ENCODE measurements at places on chromosomes 5 and 9.

DNA sequence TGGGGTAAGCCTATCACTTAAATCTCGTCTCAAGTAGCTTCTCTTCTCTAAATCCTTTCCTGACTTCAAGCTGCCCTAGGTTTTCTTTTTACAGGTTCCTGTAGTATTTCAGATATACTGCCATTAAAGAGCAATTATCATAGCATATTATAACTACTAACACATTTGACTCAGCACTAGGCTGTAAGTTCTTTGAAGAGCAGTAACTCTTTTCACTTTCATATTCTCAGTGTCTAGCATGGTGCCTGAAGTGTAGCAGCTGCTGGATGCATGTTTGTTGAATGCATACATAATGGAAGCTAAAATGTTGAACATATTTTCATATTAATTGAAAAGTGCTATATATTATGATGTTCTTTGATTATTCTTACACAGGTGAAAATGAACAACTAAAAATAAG lies 22.5 kb downstream of the CCDC152 start:
- no peak for DNase-seq

DNA sequence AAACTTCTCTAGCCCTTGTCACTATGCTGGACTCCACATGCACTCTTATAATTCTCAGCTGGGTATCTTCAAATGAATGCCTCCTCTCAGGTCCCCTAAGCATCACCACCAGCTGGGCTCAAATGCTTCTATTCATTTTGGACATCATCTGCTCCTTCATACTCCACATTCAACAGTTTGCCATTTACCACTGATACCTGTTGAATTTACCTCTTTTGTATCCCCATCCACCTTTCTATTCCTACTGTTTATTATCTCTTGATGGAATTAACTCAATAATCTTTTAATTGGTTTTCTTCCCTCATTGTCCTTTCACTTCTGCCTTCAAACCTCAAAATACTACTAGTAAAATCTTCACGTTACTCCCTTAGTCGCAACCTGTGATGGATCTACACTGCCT lies 14.5 kb downstream of the RANBP6 start:
- DNase-seq: no peak

- DNase-seq: no peak
Observed at GRCh38 chr5:148996270-148996669, 66.6 kb downstream of the SH3TC2 start.

DNA sequence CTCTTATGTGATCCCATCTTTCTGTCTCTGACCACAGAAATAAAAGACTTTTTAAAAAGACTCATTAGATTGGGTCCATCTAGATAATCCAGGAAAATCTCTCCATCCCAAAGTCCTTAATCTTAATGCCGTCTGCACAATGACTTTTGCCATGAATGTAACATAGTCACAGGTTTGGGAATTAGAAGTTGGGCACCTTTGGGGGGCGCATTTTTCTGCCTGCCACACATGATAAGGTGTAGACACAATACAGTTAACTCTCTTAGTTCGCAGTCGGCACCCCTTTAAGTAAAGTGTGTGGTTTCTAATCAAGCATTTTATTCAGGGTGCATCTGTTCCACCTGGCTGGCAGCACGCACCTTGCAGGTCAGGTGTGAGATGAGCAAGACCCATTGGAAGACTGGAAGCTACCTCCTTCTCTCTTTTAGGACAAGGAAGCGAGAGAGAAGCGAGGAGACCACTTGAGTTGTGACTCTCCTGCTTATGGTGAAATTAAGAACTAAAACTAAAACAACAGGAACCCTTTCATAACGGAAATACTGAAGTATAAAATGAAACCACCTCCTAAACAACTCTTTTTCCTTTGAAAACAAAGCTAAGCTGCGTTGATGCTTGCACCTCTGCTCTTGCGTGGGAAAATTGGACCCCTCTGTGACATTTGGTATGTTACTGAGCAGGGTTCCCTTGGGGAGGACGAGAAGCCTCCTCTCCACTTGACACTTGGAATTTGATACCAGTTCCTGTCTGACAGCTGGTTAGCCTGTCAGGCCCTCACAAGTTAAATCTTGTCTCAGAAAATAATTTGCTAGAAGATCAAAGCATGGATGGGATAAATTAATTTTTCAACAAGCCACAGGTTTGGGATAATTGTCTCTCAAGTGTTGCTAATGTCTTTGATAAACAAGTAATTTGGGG lies 304.6 kb upstream of the DMRT1 start:
- DNase-seq: no peak

GRCh38 chr5:179333796-179334761 lies 11.2 kb downstream of the ADAMTS2 start:
- DNase-seq: no peak

Measured in stimulated activated CD4-positive, alpha-beta T cell treated with anti-CD3 and anti-CD28 coated beads, Interleukin-1b, Interleukin-23, amount 100 ng/mL, for 1 hour (primary cell).